ENCODE measurements at places on chromosomes 1 and 21.

GRCh38 chr1:94199398-94199797 is 38.0 kb downstream of the ARHGAP29 start:
- no peak for DNase-seq

DNA sequence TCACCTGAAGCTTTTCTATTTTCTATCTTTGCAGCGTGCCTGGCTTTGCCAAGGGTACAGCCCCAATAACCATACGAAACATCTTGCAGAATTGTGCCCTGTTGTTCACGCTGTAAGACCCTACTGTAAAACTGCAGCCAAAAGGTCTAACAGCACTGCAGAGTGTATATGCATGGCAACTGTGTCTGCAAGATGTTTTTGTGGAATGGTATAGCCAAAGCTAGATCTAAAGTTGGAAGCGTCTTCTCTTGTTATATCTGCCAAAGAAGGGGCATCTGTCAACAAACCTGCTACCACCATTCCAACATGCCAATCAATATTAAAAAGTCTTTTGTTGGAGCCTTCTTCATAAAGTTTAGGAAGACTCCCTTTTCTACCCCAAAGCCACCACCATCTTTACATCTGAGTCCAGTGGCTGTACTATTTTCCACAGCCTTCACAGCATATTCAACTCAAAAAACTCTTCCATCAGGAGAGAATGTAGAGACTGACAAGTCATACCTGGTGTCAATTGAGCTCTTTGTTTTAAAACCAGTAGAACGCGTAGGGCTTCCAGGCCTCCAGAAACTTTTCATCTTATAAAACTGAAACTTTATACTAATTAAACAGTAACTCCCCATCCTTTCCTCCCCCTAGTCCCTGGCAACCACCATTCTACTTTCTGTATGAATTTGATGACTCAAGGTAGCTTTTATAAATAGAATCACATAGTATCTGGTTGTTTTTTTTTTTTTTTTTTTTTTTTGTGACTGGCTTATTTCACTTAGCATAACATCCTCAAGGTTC is 40.0 kb downstream of the ZSCAN20 start:
- no peak for DNase-seq

GRCh38 chr1:5996641-5997270 is 4.5 kb upstream of the NPHP4 start:
- DNase-seq = no peak

DNA sequence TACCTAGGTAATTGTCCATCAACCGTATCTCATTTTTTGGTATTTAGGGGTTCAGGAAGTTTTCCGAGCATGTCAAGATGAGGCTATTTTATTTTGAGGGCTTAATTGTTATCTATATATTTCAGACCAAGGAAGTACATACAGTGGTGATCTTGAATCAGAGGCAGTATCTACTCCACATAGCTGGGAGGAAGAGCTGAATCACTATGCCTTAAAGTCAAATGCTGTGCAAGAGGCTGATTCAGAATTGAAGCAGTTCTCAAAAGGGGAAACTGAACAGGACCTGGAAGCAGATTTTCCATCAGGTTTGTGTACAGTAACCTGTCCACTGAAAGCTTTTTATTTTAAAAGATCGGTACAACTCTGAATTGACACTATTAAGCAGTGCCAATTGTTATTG is 130.2 kb downstream of the ZMYM4 start:
- no peak for DNase-seq

- no peak for DNase-seq
Measured at GRCh38 chr1:87829360-87829759, 500.7 kb downstream of the LMO4 start.

DNA sequence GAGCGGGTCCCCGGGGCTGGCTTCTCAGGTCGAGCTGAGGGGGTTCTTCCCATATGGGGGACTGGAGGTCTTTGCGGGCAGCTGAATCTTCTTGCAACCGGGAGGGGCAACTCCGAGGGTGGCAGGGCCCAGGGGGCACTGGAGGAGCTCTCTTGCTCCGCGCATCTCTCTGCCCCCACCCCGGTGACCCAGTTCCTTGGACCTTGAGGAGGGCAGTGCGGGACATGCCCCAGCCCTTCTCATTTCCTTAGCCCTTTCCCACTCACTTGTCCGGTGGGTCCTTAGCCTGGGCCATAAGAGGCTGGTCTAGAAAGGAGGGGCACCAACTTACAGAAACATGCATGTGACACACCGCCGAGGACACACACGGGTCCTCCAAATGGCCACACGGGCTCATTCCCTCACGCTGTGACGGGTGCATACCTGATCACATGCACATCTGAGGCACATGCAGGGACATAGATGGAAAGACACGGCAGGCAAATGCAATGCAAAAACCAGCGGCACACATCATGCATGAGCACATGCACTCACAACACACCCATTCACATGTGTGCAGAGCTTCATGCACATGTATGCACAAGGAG is 630 bp downstream of the HPCA start:
- no peak for DNase-seq

DNA sequence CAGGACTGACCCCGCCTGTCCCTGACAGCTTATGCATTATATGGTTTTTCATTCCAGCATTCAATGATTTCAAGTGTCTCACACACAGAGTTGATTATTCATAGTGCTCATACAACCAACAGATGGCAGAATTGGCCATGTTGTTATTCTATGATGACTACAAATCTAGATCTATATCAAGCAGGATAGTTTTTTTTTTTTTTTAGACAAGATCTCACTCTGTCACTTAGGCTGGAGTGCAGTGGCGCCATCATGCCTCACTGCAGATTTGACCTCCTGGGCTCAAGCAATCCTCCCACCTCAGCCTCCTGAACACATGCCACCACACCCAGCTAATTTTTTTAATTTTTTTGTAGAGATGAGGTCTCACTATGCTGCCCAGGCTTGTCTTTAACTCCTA is 40.1 kb upstream of the LRRC8D start:
- DNase-seq = peak; percentile 26

DNA sequence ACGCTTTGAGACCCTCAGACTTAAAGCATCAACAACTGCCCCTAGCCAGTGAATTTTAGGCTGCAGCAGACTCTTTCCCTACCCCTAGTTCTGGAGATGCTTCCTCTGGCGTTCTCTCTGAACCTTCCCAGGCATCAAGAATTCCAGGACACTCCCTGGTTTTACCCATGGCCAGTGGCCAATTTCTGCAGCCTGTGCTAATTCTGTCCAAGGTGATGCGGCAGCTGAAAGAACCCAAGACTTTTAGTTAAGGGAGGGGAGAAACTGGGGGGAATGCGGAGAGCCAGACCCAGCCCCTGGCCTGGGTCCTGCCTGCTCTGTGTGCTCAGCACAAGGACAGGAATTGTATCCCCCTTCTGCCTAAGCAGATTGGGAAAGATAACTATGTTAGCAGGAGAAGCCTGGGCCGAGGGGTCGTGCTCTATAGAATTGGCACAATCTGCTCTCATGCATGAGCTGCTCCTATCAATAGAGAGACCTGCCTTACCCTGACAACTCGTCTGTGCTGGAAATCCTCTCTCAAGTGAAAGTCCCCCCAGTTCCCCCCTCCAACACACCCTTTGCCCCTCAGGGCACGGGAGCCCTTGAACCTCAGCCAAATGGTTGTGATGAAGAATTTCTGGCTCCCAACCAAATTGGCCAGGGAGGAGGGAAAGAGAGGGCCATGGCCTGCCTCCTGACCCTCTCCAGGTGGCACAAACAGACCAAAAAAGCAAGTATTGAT is 5.4 kb upstream of the GJA8 start:
- DNase-seq = no peak

DNA sequence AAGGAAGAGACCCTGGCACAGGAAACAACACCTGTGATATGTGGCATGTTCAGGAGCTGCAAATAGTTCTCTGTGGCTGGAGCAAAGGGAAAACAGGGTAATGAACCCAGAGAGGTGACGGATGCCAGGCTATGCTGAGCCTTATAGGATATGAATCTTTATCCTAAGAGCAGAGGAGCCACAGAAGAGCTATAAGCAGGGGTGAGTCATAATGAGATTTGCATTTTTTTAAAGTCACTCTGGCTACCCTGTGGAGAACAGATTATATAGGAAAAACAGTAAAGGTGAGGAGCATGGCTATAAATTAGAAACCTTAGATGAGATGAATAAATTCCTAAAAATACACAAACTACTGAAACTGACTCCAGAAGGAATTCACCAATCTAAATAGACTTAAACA is 12.8 kb upstream of the MPL start:
- no peak for DNase-seq

DNA sequence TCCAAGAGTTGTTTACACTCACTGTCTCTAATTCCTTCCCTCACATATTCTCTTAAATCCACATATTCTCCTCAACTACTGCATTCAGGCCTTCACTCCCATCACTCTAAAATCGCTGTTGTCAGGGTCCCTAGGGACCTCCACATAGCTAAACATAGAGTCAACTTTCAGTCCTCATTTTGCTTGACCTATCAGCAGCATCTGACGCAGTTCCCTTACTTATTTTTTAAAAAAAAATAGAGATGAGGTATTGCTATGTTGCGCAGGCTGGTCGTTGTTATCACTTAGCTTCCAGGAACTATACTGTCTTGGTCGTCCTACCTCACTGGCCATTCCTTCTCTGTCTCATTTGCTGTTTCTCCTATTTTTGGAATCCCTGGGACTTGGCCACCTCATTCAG is 11.7 kb upstream of the PLEKHO1 start:
- no peak for DNase-seq

DNA sequence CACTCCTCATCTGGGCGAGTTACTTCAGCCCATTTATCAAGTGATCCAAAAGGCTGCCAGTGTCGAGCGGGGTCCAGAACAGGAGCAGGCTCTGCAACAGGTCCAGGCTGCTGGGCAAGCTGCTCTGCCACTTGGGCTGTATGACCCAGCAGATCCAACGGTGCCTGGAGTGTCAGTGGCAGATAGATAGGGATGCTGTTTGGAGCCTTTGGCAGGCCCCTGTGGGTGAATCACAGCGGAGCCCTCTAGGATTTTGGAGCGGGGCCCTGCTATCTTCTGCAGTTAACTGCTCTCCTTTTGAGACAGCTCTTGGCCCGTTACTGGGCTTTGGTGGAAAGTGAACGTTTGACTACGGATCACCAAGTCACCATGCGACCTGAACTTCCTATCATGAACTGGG is 7.5 kb downstream of the MMEL1 start:
- DNase-seq = no peak

GRCh38 chr1:74145086-74145485 is 52.9 kb downstream of the LRRIQ3 start:
- no peak for DNase-seq

DNA sequence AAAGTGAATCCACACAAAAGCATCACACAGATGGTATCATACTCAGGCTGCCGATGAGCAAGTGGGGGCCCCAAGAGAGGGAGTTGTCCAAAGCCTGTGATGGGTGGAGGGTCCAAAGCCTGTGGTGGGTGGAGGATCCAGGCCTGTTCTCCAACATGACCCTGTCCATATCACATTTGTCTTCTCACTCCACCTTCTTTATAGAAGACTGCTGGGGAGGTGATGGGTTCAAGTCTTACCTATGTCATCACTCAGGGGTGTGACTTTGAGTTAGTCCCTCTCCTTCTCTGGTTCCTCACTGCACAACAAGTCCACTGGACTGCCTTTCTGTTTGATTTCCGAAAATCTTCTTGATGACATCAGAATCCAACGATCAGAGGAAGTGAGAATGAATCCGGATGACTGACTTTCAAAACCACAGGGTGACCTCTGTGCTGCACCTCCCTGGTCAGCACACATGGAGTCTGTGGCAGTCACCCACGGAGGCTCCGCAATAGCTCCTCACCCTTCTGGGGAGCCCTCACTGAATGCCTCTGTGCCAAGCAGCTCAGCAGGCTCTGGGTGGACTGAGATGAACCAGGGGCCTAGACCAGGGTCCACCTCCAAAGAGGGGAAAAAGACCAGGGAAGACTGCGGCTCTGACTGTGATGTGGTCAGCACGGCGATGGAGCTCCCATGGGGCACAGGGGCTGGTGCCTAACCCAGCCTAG is 166.8 kb downstream of the HIVEP3 start:
- DNase-seq = no peak

- DNase-seq = no peak
Measured at GRCh38 chr1:6222636-6223035, 13.1 kb downstream of the ICMT start.

- DNase-seq = no peak
Measured at GRCh38 chr1:245686006-245686405, 531.2 kb downstream of the KIF26B start.

DNA sequence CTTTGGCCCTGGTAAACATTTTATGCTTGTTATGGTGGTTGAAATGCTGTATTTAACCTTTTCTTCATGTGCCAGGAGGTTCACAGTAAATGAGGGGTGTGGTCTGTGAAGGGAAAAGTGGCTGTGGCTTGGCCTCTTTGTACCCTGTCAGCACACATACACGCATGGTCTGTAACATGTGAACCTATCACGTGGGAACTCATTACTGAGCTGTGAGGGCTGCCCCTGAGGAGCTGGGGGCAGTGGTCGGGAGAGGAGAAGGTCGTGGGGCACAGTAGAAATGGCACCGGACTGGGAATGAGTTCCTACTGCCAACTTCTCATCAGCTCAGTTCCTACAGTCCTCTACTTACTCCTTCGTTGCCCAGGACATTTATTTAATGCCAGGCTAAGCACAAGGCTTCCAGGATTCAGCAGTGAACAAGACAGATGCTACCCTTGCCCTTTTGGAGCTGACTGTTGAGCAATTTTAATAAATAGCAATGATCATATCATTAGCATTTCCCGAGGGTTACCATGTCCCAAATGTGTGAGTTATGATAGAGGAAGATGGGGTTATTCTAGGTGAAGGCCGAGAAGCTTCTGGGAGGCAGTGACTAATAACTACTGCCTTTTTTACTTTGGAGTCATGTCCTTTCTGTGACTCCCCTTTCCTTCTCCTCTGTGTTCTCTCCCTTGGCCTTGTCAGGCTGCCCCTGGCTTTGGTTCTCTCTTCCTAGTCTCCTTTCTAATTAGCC is 38.8 kb downstream of the DDR2 start:
- peak; percentile 47 for DNase-seq

DNA sequence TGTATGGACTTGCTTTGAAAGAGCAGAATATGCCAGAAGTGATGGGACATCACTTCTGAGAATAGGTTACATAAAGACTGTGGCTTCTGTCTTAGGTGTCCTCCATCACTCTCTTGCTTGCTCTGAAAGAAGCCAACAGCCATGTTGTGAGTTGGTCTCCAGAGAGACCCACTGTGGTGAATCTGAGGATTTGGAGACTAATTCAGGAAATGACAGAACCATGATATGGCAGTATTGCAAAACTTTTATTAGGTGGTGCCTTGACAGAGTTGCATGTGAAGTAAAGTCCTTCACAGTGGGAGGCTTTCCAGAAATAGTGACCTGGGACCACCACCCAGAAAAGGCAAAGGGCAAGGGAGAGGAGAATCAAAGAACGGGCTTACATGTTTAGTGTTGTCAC is 628.6 kb downstream of the KCNT2 start:
- DNase-seq = no peak
